Astrocyte of the spinal cord (primary cell): ENCODE measurements at places on chromosomes 5 and 9.

DNA sequence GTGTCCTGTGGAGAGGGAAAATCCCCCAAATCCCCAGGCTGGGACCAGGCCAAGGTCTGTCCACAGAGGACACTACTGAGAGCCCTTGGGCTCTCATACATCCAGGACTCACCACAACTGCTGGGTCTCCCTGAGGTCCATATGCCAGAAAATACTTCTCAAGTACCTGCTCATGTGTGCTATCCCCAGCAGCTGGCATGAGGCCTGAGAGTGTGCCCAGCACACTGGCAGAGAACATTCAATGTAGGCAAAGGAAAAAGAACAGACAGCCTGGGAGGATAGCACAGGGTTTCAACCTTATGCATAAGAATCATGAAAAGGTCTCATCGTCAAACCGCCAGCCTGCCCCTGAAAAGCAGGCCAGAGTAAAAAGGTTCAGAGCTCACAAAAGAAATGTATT, 154.1 kb upstream of the TAS2R1 start:
- DNase-seq: no peak

DNA sequence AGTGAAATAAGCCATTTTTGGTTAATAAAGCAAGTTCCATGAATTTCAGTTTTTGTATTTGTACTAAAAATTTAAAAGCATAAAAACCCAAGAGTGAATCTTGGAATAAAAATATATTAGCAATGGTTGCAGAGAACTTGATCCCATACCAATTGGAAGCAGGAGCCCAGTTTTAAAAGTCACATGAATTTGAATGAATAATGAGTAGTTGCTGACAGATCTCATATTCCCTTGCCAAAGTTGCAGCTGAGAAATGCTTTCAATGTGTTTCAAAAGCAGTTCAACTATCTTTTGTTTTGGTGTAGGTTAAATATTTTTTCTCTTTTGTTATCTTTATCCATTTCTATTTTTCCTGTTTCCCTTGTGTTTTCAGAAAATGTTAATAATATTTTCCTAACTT, 818.6 kb downstream of the CDH18 start:
- DNase-seq: no peak

DNA sequence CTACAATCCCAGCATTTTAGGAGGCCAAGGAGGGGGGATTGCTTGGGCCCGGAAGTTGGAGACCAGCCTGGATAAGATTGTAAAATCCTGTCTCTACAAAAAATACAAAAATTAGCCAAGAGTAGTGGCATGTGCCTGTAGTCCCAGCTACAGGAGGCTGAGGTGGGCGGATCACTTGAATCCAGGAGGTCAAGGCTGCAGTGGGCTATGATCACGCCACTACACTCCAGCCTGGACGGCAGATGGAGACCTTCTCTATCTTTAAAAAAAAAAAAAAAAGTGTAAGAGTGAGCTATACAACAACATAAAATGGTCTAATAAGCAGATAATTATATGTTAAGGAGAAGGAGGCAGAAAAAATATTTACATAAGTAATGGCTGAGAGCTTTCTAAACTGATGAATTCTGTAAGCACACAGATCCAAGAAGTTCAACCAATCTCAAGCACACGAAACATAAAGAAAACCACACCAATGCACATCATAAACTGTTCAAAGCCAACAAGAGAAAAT, 23.0 kb downstream of the CDC14B start:
- DNase-seq: no peak

DNA sequence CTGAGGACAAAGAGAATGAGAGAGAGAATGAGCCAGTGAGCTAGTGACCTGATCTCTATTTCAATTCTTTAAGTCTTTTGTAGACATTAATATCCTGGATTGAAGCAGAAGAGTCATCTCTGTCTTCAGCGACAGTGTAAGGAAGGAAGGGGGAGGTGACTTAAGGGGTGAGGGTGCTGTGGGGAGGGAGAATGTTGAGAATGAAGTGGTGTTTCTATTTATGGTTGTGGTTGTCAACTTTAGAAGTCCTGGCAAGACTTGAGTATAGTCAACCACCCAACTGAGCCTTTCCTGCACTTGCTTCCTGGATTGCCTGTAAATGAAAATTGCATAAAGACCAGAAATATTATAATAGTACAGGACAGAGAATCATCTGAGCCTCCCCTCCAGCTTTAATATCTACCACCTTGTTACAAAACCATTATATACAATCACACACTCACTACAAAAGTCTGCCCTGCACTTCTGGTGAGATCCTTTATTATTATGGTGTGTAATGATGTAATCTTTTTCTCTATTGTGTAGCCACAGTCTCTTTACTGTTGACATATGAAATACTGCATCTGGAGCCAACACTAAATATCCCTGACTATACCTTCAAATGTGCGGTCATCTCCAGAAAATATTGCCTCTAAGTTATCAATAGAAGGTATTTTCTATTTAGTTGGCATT, 91.7 kb downstream of the NTRK2 start:
- no peak for DNase-seq

DNA sequence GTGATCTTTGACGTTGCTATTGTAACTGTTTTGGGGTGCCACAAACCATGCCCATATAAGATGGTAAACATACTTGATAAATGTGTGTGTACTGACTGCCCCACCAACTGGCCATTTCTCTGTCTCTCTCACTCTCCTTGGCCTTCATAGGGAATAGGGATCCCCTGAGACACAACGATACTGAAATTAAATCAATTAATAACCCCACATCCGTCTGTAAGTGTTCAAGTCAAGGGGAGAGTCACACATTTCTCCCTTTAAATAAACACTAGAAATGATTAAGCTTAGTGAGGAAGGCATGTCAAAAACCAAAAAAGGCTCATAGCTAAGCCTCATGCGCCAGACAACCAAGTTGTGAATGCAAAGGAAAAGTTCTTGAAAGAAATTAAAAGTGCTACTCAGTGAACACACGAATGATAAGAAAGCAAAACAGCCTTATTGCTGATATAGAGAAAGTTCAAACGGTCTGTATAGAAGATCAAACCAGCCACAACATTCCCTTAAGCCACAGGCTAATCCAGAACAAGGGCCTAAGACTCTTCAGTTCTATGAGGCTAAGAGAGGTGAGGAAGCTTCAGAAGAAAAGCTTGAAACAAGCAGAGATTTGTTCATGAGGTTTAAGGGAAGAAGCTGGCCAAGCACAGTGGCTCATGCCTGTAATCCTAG, 111.1 kb downstream of the UGCG start:
- DNase-seq: peak; percentile 38

DNA sequence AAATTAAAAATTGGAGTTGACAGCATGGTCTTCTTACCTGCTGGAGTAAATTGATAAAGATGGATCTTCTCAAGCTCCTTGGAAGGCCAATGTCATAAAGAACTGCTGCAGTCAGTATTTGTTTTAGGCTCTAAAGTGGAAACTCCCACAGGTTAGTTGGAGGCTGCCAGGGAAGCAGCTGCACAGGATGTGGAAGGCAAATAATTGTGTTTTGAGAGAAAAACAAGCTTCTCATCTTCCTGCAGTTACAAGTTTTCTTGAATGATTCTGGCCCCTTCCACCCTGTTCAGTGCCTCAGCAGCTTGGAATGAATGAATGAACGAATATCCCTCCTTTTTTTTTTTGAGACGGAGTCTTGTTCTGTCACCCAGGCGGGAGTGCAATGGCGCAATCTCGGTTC, 13.9 kb downstream of the MROH2B start:
- no peak for DNase-seq

DNA sequence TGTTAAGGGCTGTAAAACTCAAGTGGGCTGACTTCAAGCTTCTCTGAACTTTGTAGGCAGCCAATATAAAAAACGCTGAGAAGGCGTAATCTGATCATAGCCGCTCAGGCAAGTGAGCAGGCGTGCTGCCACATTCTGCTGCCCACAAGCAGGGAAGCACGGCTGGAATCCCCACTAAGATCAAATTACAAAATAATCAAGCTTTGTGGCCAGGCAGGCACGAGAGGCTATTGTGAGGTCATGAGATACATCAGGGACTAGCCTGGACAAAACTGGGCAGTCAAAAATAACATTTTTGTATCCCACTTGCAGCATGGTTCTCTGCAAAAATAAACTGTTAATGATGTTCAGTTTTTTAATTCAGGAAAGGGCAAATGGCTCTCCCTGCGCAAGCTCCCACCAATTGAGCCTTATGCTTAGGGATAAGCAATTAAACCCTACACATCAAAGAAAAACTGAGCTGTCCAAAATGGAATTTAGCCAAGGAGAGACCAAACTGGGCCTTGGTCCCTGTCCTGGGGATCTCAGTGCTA, 64.0 kb downstream of the POU5F2 start:
- DNase-seq: peak; percentile 96

GRCh38 chr5:204966-205670, 12.8 kb downstream of the CCDC127 start:
- no peak for DNase-seq

DNA sequence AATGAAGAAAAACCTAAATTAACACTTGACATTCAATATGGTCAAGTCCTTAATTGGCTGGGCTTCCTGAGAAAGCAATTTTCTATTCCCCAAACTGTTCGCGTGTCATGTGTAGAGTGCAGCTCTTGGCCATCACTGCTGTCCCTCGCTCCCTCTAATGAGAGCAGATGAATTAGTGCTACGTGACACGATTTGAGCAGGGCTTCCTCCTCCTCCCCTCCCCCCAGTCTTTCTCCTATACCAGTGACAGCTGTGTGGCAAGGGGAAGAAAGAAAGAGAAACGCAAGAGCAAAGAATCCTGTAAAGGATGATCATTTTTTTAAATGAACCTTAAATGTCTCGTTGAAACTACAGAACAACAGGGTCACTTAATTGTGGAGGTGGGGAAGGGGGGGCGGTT, 159.6 kb downstream of the BNC2 start:
- no peak for DNase-seq

GRCh38 chr5:149886692-149887470, 57.7 kb downstream of the PDE6A start:
- DNase-seq: peak; percentile 75

GRCh38 chr9:11821306-11821975, 871.7 kb upstream of the TYRP1 start:
- no peak for DNase-seq

GRCh38 chr9:112860451-112860850, 30.2 kb downstream of the SLC46A2 start:
- DNase-seq: no peak

DNA sequence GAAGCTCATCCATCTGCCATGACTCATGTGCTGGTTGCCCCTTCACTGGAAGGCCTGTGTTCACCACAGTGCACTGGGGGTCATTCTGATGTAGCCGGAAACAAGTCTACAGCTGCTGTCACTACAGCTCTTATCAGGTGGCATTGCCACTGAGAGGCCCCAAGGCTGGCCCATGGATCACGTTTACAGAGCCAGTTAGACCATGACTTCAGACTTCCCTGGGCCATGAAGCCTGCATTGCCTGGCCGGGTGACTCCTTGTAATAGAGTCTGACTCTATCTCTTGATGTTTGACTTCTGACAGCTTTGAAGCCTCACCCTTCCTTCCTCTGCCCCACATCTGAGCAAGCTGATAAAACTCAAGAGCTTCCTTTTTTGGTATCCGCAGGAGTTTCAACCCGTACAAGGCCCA, 473.5 kb upstream of the DAP start:
- DNase-seq: no peak

- no peak for DNase-seq
Observed at GRCh38 chr5:104095527-104095926, 532.9 kb upstream of the NUDT12 start.

DNA sequence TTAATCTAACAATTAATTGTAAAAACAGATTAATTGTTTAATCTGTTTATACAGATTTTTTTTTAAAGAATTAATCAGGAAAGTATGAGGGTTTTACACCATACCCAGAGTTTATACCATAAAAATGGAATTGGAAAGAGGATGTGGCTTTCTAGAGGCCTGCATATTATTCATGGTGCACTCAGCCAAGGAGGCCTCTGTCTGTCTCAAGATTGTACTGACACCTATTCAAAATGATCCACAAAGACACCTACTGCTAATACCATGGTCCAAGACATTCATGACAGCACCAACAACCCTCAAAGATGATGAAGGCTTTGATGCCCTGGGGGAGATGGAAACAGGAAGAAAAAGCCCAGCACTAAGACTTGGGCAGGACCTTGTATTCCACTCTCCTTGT, 58.1 kb upstream of the MAST4 start:
- DNase-seq: no peak

DNA sequence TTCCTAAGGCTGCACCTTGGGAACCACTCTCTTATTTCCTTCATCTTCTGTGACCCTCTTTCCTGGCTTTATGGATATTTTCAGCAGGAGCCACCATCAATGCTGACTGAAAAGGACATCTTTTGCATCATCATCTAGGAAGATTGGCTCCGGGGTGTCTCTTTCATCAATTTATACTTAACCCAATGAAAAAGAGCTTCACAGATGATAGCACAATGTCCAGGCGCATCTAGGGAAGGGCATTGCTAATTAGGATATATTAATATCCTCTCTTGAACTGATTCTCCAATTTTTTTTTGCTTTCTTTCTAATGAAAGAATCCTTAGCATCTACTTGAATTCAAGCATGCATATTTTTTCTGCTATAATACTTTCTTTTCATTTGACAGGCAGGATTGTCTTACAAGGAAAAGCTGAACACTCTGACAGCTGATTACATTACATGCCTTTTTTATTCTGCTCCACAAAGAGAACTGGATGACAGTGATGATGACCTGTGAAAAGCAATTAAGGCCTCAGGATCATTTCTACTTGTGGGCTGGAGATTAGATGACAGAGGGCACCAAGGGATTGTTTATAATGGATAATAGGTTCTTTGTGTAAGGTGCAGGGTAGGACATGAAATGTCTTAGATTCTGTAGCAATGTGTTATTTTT, 60.2 kb downstream of the PCSK1 start:
- no peak for DNase-seq

DNA sequence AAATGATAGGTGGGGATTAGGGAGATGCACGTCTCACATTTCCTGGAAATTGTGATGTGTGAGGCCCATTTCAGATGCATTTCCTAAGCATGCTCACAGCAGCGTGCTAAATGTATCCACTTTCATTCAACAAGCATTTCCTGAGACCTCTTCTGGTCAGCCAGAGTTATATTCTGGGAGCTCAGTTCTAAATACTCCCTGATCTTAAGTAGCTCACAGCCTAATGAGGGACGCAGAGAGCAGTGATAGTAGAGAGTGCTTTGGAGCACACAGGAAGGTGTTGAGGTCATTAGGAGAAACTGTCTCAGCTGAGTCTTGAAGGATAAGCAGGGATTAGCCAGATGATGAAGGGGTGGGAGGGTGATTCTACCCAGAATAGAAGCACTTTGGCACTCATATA, 46.2 kb upstream of the FSD1L start:
- DNase-seq: peak; percentile 39
